WTC11 (cell line): ENCODE measurements at places on chromosomes 3 and 15. TPM values are rescaled to one million over a fixed set of nuclear protein-coding genes. Genes with fewer than 3 reads are reported as not detected.

SCN11A gene
- total RNA-seq = 0.13 to 0.27 TPM (median 0.25 TPM) in 3 replicates

P2RY14 gene
- 0.07 TPM in 1 of 3 replicates, not detected in the others for total RNA-seq

GLDN gene
- total RNA-seq = 0.77 to 1.8 TPM (median 1.7 TPM) in 3 replicates

GP9 gene
- total RNA-seq = not detected in 3 replicates

PLSCR2 gene
- 0.18 to 0.39 TPM (median 0.23 TPM) in 3 replicates for total RNA-seq

- DNase-seq = no peak
- H3K27ac ChIP-seq = no peak overlapping the region
- H3K4me1 ChIP-seq = peaks cover 9% of the 10 kb centered on the region
- no peak overlapping the region for H3K4me3 ChIP-seq
- no peaks in the 10 kb centered on the region for H3K27me3 ChIP-seq
Measured at GRCh38 chr3:194944526-194944925, 258.8 kb downstream of the FAM43A start.

DNA sequence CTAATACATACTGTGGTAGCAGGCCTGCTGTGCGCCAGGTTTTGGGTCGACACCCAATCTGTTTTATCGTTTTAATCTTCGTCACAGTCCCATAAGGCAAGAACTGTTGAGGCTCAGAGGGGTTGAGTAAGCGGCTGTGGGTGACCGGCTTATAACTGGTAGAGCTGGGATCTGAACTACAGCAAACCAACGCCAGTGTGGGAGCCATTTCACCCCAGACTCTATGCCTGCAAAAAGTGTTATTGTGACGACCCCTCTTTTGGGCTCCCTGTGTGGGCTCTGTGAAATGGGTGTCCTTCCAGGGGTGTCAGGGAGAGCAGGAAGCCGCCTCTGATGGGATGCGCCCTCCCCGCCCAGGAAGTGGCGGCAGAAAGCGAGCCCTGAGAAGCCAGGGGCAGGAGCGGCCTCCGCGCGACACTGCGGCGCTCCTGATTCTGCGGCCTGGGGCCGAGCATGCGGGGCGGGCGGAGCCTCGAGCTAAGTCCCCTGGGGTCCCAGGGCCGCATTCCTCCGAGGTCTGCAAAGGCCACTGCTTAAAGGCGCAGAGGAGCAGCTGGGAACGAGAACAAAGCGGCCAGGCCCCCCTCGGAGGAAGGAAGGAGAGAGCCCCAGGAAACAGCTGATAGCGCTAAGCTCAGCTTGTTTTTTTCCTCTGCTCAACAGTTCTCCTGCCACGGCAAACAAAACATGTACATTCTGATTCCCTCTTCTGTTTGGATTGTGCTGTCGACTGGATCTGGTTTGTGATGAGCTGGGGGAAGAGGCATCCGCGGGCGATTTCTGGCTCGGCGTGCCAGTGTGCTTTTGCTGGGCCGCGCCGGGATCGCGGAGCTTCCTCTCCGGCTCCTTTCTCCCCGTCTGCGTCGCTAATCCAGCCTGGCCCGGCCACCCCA is 33.9 kb downstream of the GRK7 start:
- H3K27ac ChIP-seq = peak overlapping the region; percentile 90; the same call in 1 of the 2 replicates
- DNase-seq = peak; percentile 87

- peak; percentile 33 for DNase-seq
- peaks cover 23% of the 10 kb centered on the region for H3K4me1 ChIP-seq
- H3K27ac ChIP-seq = no peak overlapping the region
- H3K4me3 ChIP-seq = peak overlapping the region; percentile 71
- H3K36me3 ChIP-seq = no peaks in the 10 kb centered on the region; the same call in 1 of the 2 replicates
- peaks cover 17% of the 10 kb centered on the region for H3K27me3 ChIP-seq
Measured at GRCh38 chr3:9810433-9810770, 340 bp downstream of the TTLL3 start.

DNA sequence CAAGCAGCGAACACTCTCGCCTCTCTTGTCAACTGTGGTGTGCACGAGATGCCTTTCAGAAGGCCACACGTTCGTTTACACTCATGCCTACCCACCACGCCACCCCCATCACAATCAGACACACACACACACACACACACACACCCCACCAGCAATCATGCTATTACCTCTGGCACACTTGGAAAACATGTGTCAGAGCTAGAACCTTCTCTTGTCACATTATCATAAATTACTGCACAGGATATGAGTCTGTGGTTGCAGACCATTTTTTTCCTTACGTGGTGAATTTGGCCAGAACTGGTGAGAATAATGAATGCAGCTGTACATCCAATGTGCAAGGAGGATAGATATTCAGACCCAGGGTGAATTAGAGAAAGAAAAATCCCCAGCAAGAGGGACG is 52.4 kb downstream of the TRIM69 start:
- H3K27ac ChIP-seq = no peak overlapping the region
- H3K4me1 ChIP-seq = peaks cover 6% of the 10 kb centered on the region
- no peak overlapping the region for H3K4me3 ChIP-seq
- DNase-seq = no peak
- H3K27me3 ChIP-seq = peaks cover 4% of the 10 kb centered on the region

GRCh38 chr15:66017792-66018487 is 148.6 kb downstream of the RAB11A start:
- H3K4me1 ChIP-seq = peaks cover 36% of the 10 kb centered on the region
- H3K27ac ChIP-seq = peak overlapping the region; percentile 28; the same call in 1 of the 2 replicates
- DNase-seq = no peak
- no peaks in the 10 kb centered on the region for H3K36me3 ChIP-seq

- H3K4me1 ChIP-seq = no peaks in the 10 kb centered on the region
- no peak for DNase-seq
- H3K27ac ChIP-seq = no peak overlapping the region
- H3K36me3 ChIP-seq = no peaks in the 10 kb centered on the region
- H3K4me3 ChIP-seq = no peak overlapping the region
- H3K27me3 ChIP-seq = no peaks in the 10 kb centered on the region
Measured at GRCh38 chr15:50275908-50276307, 10.4 kb upstream of the HDC start.

DNA sequence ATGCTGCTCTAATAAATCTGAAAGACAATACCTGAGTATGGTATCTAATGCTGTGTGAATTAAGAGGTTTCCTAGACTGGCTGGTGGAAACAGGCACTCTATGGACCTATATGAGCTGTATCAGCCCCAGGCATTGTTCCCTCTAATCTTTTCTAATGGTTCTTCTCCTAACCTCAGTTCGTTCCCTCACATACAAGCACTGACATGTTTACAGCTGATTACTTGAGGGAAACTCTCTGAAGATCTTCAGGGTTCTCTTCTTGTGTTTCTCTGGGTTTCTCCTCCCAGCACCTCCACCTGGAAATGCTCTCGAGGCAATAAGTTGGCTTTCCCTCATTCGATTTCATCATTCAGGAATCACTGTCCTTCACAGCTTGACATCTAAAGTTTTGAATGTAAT is 52.9 kb downstream of the KLF15 start:
- H3K36me3 ChIP-seq = peaks cover 17% of the 10 kb centered on the region
- H3K4me3 ChIP-seq = no peak overlapping the region
- H3K27me3 ChIP-seq = no peaks in the 10 kb centered on the region
- DNase-seq = no peak
